Omental fat pad (tissue), 4 donors: ENCODE measurements at places on chromosomes 4 and X.

GRCh38 chr4:157075811-157076577 lies at the start of gene GLRB:
GLRB (plus strand) TSS chr4:157076150; CDS start chr4:157078025, 1,875 bp downstream.
- DNase-seq: no peak

GRCh38 chr4:83240379-83240875 lies 44.2 kb downstream of the COQ2 start:
- no peak for DNase-seq

GRCh38 chr4:168674866-168675265 lies 178.0 kb downstream of the PALLD start:
- no peak for DNase-seq

- no peak for DNase-seq
These were observed 13.8 kb downstream of the CLDN34 start for GRCh38 chrX:9980927-9981326.

DNA sequence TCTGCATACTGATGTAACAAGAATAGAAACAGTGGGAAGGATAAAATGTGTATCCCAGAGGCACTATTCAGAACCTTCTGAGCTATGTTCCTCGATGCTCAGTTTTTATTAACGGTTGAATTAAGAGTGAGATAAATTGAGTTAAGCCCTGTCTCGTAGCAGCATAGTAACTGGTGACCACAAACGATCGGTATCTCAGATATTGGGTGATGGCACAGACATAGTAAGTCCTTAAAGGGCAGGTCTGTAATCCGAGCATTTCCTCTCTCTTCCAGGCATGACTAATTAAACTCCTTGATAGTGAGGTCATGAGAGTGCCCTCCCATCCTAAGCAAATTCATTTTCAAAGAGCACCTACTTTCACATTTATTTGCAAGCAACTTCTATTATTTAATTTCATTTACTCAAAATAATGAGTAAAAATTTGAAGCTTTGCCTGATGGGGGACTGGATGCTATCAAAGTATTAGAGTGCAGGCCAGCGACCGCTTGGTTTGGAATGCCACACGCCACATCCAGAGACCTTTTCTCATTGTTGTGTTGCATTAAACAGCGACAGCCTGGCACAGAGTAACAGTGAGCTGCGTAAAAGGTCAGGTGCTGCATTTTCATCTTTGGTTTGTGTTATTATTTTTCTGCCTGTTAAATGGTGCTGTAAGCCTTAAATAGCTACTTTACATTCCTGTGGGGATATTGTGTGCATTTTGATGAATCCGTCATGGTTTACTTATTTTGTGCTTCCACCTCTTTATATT lies 101.9 kb downstream of the PCDH7 start:
- DNase-seq: no peak

DNA sequence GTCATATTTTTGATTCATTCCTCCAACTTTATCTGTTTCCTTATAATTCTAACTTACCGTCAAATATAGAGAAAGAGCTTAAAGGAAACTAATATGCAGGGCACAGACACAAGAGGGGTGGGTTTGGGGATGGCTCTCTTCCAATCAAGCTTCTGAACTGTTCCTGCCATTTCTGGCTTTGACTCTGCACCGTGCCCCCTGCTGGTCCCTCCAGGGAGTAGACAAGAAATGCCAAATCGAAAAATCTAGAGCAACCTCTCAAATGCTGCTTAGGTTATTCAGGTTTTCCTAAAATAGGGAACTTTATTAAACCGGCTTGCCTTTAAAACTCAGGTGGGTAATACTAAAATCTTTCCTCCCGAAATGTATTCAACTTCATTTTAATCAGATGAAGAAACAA lies 39.8 kb upstream of the VCX3A start:
- no peak for DNase-seq

DNA sequence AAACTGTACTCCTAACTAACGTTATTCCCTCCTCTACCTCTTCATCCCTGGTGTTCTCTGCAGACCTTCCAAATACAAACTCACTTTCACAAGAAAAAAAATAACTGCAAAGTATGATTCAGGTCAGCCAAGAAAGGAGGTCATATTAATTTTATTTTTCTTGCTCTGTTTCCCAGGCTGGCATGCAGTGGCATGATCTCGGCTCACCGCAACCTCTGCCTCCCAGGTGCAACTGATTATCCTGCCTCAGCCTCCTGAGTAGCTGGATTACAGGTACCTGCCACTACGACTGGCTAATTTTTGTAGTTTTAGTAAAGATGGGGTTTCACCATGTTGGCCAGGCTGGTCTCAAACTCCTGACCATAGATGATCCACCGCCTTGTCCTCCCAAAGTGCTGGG lies 156.6 kb downstream of the CHIC2 start:
- DNase-seq: no peak

- no peak for DNase-seq
These were observed 31.1 kb downstream of the ACOX3 start for GRCh38 chr4:8409264-8410065.

- DNase-seq: no peak
These were observed 98.7 kb downstream of the SORBS2 start for GRCh38 chr4:185713272-185713671.

DNA sequence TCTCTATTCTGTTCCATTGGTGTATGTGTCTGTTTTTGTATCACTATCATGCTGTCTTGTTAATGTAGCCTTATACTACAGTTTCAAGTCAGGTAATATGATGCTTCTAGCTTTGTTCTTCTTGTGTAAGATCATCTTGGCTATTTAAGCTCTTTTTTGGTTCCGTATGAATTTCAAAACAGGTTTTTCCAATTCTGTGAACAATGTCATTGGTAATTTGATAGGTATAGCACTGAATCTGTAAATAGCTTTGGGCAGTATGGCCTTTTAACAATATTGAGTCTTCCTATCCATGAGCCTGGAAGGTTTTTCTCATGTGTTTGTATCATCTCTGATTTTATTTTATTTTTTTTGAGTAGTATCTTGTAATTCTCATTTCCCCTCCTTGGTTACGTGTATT lies 94.3 kb downstream of the ANAPC10 start:
- DNase-seq: no peak

DNA sequence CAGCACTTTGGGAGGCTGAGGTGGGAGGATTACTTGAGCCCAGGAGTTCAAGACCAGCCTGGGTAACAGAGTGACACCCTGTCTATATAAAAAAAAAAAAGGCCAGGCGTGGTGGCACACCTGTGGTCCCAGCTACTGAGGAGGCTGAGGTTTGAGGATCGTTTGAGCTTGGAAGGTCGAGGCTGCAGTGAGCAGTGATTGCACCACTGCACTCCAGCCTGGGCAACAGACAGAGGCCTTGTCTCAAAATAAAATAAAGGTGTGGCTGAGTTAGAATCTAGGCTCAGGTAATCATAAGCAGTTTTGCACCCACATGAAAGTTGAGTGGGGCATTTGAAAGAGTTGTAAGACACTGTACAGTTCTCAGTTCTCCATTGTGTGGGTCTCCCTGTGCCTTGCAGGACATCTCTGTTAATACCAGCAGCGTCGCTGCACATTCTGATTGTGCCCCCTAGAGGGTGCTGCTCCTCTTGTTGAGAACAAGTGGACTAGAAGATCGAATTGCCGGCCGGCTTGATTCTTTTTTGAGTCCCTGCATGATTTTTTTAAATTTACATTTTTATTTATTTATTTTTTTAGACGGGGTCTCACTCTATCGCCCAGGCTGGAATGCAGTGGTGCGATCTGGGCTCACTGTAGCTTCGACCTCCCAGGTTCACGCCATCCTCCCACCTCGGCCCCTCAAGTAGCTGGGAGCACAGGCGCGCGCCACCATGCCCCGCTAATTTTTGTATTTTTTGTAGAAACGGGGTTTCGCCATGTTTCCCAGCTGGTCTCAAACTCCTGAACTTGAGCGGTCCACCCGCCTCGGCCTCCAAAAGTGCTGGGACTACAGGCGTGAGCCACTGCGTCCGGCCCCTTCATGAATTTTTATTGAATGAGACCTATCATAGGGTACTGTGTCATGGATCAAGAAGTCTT lies 73.6 kb upstream of the RBMX start:
- DNase-seq: no peak

- DNase-seq: no peak
These were observed 134.3 kb downstream of the MID1IP1 start for GRCh38 chrX:38935561-38935960.

GRCh38 chr4:91527056-91527455 lies 776.7 kb upstream of the GRID2 start:
- no peak for DNase-seq

DNA sequence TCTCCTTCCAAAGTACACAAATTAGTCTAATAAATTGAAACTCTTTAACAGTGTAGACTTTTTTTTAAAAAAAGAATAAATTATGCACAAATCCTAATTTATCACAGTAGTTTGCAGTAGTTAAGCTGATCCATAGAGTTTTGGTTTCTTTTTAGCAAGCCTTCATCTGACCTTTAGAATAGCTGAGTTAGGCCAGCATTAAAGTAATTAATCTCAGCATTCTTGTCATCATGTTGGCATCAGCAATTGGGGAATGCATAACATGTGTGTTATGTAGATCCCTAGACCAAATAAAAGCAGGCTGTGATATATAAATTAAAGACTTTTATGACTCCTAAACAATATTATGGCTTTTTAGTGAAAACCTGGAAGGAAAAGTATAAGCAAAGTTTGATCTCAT lies 426.5 kb upstream of the PABPC4L start:
- no peak for DNase-seq

DNA sequence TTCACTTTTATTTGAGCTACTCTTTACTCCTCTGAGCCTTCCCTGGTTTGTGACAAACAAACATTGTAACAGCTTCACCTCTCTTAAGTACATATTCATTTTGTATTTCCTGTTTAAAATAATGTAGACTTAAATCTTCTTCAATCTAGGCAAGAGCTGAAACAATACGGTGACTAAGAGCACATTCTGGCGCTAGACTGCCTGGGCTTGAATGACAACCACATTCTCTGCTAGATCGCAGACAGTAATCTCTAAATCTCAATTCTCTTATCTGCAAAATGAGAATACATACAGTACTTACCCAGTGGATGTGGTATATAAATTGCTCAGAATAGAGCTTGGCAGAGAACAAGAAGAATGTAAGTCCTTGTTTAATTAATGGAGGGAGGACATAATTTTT lies 144.8 kb downstream of the ARAP2 start:
- no peak for DNase-seq

GRCh38 chr4:168919706-168920324 lies 90.2 kb downstream of the CBR4 start:
- DNase-seq: no peak

DNA sequence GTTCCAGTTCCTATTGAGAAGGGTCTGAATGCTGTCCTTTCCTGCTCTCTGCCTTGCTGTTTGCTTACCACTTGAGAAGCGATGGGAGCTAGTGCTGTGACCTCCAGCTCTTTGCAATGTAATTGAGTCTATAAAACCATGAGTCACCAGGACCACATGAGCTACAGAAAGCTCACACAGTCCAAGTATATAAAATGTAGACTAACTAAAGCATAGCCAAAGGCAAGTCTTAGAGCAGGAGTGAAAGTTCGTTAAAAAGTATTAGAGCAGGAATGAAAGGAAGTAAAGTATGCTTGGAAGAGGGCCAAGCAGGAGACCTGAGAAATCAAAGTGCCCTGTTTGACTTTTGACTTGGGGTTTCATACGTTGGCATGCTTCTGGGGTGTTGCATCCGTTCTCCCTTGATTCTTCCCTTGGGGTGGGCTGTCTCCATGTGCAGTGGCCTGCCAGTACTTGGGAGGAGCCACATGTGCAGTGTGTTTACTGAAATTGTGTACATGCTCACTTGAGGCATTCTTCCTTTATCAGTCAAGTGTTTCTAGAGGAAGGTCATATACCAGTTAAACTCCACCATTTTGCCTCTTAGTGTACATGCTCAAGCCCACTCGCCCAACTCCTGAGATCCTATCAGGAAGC lies 71.3 kb upstream of the KIT start:
- DNase-seq: no peak

- no peak for DNase-seq
These were observed 132.8 kb downstream of the DTHD1 start for GRCh38 chr4:36414248-36414647.

- peak; percentile 38 for DNase-seq
These were observed 58.9 kb upstream of the PGM2 start for GRCh38 chr4:37767546-37767945.

DNA sequence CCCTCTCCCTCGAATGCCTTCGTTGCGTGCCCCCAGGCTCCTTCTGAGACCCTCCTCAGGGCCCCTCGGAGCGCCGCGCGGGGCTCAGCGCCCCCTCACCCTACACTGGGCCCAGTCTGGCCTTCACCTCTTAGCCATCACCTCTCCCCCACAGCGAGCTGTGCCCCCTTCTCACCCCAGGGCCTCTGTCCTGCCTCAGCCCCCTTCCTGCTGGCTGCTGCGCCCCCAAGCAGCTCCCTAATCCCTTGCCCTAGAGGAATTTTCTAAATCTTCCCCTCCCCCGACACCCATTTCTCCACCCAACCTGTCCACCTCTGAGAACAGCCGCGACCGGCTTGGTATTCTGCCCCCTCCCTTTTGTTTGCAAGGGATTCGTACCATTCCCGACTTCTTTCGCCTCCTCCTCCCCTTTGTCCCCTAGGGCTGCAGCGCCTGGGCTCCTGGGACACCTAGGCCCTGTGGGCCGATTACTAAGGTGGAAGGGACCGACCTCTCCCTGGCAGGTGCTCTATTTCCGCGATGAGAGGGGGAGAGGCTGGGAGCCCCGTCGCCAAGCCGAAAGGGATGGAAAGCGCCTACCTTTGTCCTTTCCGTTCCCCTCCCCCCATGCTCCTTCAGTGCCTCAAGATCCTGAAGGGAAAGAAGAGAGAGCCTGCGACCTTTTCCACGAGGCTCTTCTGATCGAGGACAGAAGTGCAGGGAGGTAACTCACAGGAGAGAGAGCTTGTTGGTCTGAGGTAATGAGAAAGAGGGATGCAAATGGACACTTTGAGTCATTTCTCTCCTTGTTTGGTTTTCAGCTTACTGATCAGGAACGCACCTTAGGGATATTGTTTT lies 10.9 kb downstream of the DLG3 start:
- no peak for DNase-seq

DNA sequence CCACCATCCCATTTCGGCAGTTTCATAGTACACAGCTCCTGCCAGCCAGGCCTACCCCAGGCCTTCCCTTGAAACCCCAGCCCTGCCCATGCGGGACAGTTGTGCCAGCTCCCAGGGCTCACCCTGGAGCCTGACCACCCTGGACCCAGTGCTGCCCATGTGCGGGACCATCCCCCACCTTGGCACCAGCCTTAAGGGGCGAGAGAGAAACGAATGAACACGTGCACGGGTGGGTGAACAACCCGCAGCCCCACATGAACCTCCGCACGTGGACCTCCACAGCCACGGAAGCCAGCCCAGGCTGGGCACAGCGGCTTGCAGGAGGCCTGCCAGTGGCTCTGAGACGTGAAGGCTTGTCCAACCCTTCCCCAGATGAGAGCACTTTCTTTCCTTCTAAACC lies 76.0 kb upstream of the MXD4 start:
- no peak for DNase-seq

DNA sequence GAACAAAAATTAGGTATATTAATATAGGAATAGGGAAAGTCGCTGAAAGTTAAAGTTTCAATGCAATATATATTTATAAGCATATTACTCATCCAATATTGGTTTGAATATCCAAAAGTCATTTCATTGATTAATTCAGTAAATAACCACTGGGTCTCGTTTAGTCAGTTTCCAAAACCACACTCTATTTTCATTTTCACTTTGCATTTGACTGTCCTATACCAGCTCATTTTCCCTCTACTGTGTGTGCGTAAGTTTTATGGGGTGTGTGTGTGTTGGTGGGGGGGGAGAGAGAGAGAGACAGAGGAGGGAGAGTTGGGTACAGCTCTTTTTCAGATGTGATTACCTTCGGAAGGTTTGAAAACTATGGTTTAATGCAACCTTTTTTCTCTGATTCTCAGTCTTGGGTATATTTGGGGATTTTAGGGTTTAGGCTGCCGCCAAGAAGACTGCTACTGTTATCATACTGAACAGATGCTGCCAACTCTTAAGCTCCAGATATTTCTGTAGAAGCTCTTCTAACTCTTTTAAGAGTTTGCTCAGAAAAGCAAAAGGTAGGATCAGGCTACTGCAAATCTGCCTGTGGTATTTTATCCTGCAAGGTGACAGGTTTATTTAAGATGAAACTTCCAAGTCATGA lies 1427.4 kb downstream of the PCDH7 start:
- no peak for DNase-seq
